ENCODE measurements at places on chromosomes 4 and X.

- no peak for DNase-seq
Measured at GRCh38 chr4:184804621-184805020, 21.1 kb downstream of the ACSL1 start.

- peak; percentile 50 for DNase-seq
Measured at GRCh38 chrX:56233682-56234081, 1.5 kb downstream of the KLF8 start.

GRCh38 chrX:124293810-124294209 is 38.6 kb upstream of the TEX13D start:
- DNase-seq = no peak

GRCh38 chr4:127856813-127857447 is 23.8 kb upstream of the PLK4 start:
- DNase-seq = no peak

GRCh38 chr4:7192252-7193029 is at the start of gene SORCS2:
TSS of gene SORCS2 (plus strand) at chr4:7192538.
- DNase-seq = peak; percentile 81

GRCh38 chrX:12866451-12867377 is at the start of gene TLR7:
TSS of gene TLR7 (plus strand) at chrX:12867072. CDS start at chrX:12867579, 507 bp downstream.
- DNase-seq = no peak

GRCh38 chr4:20832826-20833225 is 132.6 kb downstream of the PACRGL start:
- DNase-seq = no peak

- DNase-seq = no peak
Measured at GRCh38 chrX:153769158-153769864, 5.3 kb downstream of the PLXNB3 start.

- no peak for DNase-seq
Measured at GRCh38 chr4:177673985-177674489, 231.8 kb upstream of the AGA start.

GRCh38 chr4:92483341-92483740 is 179.6 kb downstream of the GRID2 start:
- no peak for DNase-seq

- DNase-seq = peak; percentile 87
Measured at GRCh38 chr4:138182838-138183426, 59.2 kb downstream of the SLC7A11 start.

DNA sequence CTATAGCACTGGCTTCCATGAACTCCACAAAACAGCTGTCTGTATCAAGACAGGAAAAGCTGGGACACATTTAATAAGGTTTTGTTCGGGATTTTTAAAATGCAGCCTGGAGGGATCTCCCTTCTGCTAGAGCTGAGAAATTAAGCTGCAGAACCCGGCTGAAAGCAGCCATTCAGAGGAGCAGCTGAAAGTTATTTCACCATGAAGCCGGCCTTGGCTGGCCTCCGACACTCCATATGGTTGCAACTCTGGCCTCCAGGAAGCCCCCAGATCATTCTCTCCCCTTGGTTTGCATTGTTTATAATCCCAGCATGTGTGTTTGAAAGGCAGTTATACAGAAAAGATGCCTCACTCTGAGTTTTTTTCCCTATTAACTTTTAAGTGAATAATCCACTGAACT is 239.4 kb downstream of the SPATA18 start:
- peak; percentile 92 for DNase-seq

DNA sequence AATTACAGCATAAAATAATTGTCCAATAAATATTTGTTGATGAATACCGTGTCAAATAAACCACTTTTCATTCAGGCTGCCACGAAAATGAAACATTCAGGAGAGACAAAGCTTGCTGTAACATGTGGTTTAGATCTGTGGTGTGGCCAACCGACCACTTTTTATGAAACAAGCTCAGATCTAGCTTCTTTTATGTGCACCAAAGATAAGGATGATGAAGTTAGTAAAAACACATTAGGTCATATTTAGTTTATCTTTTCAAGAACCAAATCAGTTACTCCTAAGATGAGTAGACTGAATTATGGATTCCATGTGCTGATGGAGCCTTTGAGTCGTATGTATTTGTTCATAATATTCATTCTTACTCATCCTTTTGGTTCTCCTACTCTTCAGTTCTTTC is 35.8 kb downstream of the STOX2 start:
- no peak for DNase-seq

- peak; percentile 28 for DNase-seq
Measured at GRCh38 chr4:99628040-99628439, 29.6 kb downstream of the C4orf54 start.

- no peak for DNase-seq
Measured at GRCh38 chr4:140069066-140069465, 84.9 kb downstream of the MAML3 start.

- no peak for DNase-seq
Measured at GRCh38 chr4:183855323-183856190, 49.5 kb upstream of the STOX2 start.

DNA sequence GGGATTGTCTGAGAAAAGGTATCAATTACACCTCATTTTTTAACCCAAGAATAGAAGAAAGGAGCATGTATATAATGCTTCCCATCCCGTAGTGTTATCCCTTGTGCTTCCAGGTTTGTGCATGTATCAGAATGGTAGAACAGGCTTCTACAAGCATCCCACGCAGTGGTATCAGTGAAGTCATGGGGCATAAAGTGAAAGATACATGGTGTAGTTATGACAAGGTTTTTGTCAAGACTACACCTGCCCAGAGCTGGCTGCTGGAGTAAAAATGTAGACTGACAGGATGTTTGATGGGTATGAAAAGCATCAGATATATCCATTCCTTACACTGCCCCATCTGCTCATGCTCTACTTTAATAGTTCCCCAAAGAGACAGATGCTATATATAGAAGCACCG is 9.5 kb downstream of the TLR1 start:
- no peak for DNase-seq

- DNase-seq = no peak
Measured at GRCh38 chrX:132766452-132766851, 192.0 kb downstream of the HS6ST2 start.

DNA sequence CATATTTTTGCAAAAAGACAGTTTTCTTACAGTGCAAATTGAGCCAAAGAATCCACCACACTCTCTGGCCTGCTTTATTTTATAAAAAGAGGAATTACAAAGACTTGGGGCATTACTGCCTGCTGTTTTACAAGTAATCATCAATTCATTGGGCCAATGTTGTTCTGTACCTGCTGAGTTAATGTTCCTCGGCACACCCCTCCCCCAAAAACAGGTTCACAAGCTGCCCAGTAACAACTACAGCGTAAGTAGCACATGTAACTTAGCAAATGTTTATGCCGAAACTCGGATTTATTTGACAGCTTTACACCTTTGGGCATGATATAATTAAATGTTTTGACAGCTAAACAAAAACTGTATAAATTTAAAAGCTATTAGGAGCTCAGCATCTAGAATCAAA is 214.6 kb upstream of the MAB21L2 start:
- DNase-seq = no peak

- DNase-seq = no peak
Measured at GRCh38 chr4:24451870-24452269, 132.5 kb downstream of the DHX15 start.

- DNase-seq = peak; percentile 12
Measured at GRCh38 chrX:3184176-3184930, 143.1 kb downstream of the ARSF start.

DNA sequence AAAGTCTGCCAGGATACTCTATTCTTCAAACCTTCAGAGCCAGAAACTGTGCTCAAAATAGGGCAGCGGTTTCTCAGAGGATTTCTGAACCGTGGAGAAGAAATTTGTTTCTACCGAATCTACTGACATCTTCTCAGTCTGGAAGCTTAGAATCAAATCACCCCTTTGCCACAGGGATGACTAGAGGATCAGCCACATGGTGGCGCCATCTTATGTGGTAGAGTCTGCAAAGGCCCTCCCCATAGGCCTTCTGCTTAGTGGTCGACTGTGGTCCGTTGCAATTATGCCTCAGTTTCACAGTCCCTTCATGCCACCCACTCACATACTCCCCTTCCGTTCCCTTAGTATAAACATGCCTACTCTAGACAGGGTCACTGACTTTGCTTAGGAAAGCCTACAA is 680.7 kb upstream of the SPANXN1 start:
- DNase-seq = no peak

GRCh38 chr4:11404431-11404830 is 24.3 kb downstream of the HS3ST1 start:
- no peak for DNase-seq

GRCh38 chr4:68951806-68952585 is 392 bp upstream of the UGT2A3 start:
- DNase-seq = no peak

- DNase-seq = no peak
Measured at GRCh38 chrX:13092455-13092941, 48.1 kb upstream of the FAM9C start.

DNA sequence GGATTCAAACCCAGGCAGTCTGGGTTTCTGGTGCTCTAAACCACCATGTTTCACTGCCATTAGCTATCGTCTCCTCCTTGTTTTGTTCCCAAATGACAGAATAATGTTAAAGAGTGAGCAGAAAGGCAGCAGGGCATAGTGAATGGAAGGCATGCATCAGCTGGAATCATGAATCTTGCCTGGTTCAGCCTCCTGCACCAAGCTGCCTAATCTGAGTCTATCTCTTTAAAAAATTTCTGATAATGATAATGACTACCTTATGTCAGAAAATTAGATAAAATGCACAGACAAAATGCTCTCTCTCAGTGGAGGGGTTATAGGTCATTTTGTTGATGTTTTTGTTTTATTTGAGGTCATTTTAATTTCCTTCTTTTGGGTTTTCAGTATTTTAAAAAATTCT is 187.4 kb downstream of the RASL11B start:
- DNase-seq = no peak

DNA sequence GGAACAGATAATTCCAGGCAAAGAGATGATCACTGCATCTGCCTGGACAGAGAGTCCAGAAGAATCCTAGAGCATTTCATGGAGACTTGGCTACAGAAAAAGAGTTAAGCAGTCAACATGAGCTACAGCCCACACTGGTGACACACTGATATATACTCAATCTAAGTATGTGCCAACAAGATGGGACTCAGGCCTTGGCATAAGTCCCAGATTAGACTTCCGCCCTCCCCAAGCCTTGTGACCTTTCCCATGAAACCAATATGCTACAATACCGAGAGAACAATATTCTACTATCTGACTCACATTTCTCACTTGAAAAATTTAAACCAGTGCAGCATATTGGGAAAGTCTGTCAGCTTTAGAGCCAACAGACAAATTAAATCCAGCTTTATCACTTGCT is 65.7 kb upstream of the SLITRK2 start:
- peak; percentile 73 for DNase-seq

DNA sequence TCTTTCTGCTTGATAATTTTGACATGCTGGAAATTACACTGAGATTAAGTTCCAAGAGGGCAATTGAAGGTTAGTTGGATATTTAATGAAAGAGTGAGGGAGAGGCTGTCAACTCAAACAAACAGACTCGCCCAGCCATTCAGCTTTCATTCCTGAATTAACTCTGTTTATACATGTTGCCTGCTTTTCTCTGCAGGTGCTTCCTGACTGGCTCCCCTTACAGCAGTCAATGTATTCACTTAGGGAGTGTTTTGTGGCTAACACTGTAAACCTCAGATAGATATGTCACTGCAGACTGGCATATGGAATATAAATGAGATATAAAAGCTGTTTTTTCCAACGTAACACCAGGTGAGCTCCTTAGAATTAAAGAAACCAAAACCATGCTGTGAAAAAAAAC is 28.7 kb downstream of the TMPRSS11A start:
- no peak for DNase-seq

- no peak for DNase-seq
Measured at GRCh38 chrX:1521459-1521956, 15.5 kb downstream of the P2RY8 start.

DNA sequence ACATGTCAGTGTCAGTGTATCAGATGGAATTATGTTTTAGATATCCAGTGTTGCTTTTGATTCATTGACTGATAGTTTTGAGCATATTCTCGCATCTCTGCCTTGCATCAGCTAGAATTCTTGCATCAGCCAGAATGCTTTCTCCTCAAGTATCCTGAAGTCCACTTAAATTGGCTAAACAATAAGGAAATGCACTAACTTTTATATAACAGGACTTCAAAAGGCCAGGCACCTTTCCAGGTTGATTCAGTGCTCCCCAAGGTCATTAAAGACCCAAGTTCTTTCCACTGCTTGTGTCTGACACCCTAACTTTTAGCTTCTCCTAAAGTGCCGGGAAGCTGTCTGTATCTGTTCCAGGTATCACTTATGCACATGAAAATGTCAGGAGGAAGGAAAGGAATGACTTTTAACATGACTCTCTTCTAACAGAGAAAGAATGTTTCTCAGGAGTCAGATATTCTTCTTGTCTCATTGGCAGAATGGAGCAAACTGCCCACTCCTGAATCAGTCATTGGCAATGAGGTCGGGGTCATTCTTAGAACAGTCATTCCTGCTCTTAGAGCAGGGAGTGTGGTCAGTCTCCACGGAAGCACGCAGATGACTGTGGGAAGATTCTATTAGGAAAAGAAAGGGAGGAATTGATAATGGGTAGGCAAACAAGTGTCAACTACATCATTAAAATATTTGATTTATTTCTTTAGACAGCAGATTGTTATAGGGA is 92.9 kb upstream of the TLL1 start:
- DNase-seq = no peak

DNA sequence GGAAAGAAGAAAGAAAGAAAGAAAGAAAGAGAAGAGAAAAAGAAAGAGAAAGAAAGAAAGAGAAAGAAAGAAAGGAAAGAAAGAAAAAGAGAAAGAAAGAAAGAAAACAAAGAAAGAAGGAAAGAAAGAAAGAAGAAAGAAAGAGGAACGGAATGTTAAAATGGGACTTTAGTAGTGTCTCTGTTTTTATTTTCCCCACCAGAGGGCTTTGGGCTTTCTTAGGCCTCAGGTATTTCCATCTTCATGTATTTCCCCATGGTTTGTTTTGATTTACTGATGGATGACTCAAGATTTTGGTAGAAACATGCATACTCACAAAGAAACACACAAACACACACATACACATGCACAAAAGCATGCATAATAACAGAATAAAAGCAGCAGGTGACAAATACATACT is 181.2 kb downstream of the AFF2 start:
- no peak for DNase-seq

- DNase-seq = no peak
Measured at GRCh38 chr4:155607481-155607880, 59.2 kb upstream of the GUCY1A1 start.

DNA sequence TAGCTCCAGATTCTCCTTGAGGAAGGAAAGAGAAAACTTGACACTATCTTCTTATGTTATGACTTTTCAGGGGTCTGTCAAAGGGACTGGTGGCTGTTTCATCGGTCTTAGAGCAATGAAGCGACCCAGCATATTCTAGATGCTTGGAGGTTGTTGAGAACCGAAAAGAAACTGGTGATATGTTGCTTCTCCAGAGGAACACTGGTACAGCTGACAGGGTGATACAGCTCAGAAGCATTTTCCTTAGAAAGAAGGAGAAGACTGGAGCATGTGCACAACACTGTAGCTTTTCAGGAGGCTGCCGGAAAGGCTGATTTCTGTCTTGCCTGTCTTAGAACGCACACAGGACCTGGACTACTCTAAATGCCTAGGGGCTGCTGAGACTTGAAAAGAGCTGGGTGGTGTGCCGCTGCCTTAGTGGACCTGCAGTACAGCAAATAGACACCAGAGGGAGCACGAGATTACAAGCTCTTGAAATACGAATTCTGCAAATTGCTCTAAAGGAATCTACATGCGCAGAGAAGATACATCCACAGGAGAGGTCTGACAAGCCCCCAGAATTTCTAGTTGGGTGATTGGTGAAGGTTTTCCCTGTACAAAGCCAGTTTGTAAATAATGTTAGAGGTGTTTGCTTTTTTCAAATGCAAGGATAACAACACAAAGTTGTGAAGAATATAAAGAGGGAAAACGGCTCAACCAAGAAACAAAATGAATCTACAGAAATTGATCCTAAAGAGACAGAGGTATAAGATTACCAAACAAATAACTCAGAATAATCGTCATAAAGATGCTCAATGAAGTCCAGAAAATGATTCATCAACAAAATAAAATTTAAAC is 223.1 kb upstream of the DMD start:
- DNase-seq = peak; percentile 70
